ENCODE measurements at places on chromosomes 3 and 15.
A peak's percentile ranks its signal among the peaks of the same experiment; 100 is the strongest.

- DNase-seq, result no peak
Measured at GRCh38 chr3:40249168-40249567, 60.3 kb upstream of the EIF1B start.

DNA sequence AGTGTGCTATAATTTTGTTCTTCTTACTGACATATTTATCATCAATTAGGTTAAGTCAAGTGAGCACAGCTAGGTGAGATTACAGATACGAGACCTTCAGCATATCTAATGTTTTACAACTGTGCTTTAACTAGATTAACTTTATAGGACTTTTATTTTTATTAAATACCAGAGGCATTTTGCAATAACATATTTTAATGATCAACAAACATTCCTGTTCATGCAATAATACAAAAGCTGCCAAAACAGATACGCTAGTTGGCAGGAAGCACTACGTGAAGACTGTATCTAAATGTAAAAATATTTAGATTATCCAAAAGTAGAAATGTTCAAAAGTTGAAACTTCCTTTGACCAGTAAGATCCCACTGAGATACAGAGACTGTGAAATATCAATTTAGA is 139.1 kb downstream of the CBLB start:
- no peak for DNase-seq

- no peak for DNase-seq
Measured at GRCh38 chr3:65577843-65578430, 460.8 kb downstream of the MAGI1 start.

DNA sequence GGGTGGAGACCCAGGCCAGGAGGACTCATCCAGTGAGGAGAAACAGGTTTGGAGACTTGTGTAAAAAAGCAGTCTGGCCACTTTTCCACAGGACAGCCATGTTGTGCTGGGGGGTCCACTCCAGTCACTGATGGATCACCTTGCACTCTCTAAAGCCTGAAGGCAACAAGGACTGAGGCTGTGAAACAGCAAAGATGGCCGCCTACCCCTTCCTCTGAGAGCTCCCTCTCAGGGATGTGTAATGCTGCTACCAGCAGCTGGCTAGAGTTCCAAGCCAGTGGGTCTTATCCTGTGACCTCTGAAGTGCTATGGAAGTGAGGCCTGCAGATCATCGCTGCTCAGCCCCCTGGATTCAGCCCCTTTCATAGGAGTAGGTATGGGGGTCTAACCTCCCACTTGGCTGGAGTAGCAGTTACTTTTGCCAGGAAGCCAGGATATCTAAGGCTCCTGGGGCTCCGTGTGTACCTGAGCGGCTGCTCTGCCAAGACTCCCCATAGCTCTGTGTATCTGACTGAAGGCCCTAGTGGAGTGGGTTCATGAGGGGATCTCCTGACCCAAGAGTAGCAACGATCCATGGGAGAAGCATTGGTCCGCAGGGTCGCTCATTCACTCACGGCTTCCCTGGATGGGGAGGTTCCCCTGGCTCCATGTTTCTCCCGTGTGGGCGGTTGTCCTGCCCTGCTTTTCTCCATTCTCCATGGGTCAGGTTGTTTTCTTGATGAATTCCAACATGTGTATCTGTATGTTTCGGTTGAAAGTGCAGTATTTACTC is 69.9 kb upstream of the TNFSF10 start:
- DNase-seq, result no peak

DNA sequence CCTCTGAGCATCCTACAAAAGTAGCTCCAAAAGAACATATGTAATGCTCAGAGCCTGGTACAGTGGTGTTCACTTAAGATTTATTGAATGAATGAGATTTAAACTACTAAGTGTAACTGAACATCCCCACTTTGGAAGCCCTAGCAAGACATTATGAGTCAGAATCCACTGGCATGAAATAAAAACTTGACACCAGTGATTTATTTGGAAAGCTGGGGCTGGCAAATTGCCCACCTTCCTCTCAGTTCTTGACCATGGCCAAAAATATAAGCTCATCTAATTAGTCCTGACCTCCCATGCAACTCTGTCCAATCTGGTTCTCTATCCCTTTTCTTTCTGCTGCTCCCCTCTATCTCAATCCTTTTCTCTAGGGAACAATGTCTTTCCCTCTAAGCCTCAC is 418.0 kb downstream of the PLCL2 start:
- no peak for DNase-seq

- no peak for DNase-seq
Measured at GRCh38 chr15:84725001-84725491, 9.1 kb upstream of the SEC11A start.

- DNase-seq, result no peak
Measured at GRCh38 chr15:87707566-87708130, 548.9 kb downstream of the NTRK3 start.

GRCh38 chr15:68782589-68783161 is 38.0 kb downstream of the ANP32A start:
- DNase-seq, result no peak

DNA sequence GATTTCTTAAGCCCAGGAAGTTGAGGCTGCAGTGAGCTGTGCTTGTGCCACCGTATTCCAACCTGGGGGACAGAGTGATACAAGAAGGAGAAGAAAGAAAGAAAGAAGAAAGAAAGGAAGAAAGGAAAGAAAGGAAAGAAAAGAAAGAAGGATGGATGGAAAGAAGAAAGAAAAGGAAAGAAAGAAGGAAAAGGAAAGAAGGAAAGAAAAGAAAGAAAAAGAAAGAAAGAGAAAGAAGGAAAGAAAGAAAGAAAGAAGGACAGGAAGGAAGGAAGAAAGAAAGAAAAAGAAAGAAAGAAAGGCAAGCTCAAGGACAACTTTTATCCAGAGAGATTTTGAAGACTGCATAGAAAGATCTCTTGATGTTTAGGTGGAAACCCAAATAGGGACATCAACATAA is 120.7 kb downstream of the GMNC start:
- no peak for DNase-seq

GRCh38 chr15:40785164-40785563 is 15.4 kb downstream of the C15orf62 start:
- DNase-seq, result no peak

DNA sequence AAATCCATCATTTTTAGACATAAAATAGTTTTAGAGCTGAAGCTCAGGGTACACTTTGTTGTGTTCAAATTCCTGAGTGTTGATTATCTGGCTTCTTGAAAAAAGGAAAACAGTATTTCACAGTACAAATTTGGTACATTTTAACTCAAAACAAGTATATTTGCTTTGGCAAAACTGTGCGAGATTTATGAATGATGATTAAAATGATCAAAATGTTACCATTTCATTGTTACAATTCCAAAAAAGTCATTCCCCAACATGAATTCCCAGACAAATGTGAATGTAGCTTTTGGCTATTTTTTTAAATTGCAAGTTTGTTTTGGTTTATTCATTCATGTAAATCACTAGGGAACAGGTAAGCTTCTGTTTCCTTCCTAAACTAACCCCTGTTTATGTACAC is 347.4 kb upstream of the DCBLD2 start:
- no peak for DNase-seq

- DNase-seq, result no peak
Measured at GRCh38 chr15:85625166-85625830, 169.4 kb downstream of the KLHL25 start.

GRCh38 chr3:192907784-192908183 is 9.9 kb downstream of the MB21D2 start:
- no peak for DNase-seq

- DNase-seq, result no peak
Measured at GRCh38 chr3:141127344-141128125, 76.4 kb downstream of the SPSB4 start.

- no peak for DNase-seq
Measured at GRCh38 chr3:152817400-152817799, 17.5 kb upstream of the P2RY1 start.

DNA sequence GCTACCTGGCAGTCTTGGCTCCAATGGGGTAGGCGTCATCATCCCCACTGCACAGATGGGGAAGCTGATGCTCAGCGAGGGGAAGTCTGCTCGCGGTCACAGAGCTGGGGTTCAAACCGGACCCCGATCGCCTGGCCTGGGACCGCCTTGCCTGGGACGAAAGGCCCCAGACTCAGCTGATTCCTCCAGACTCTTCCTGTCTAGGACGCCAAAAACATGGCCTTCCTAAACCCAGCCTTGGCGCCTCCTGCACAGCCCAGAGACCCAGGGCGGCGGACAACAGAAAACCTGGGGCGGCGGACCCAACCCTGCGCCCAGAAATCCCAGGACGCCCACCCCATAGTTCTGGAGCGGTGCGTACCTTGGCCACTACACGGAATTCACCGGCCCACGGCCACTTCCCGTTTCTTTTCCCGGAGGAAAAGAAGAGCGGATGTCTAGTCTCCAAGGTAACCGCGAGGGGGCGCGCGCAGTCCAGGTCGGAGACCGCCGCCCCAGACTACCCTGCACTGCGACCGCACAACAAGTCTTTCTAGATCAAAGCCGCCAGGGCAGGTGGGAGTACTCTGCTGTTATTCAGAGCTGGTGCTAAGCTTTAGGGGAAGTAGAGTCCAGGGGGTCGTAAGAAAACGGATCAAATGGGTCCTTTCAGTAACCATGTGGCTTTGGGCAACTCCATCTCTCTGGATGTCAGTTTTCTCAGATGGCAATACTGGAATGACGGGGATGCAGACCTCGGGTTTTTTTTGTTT is 4.9 kb upstream of the IL17RD start:
- peak; percentile 51 for DNase-seq

- DNase-seq, result no peak
Measured at GRCh38 chr3:150874666-150875219, 30.5 kb downstream of the MINDY4B start.

DNA sequence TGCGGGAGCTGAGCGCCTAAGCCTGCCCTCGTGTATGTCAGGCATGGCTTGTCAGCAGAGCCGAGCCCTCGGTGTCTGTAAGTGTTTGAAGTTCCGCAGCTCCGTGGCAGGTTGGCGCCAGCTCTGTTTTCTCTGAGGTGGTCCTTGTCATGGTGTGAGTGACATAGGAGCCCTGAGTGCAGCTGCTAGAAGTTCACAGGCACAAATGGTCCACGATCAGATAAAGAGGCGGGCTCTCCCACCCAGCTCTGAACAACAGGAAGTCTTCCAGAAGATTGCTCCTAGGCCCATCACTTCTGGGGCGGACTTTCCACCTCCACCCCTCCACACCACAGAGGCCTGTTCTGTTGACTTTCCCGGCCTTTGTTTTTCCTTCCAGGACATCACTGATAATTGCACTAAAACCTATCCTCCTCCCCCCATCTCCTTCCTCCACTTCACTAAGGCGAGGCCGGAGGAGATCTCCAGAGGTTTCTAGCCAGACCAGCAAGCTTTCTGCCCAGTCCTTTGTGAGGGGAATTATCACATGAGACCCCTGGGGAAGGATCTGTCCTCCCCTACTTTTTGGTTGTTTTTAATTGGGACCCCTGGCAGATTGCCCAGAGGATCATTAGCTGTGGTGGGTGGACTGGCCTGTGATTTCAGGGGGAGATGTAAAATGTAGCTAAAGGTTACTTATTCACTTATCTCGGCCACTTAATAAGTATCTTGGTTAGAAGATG is 19.9 kb downstream of the ITPR1 start:
- DNase-seq, result no peak

- DNase-seq, result no peak
Measured at GRCh38 chr3:21526461-21526860, 224.5 kb downstream of the ZNF385D start.

DNA sequence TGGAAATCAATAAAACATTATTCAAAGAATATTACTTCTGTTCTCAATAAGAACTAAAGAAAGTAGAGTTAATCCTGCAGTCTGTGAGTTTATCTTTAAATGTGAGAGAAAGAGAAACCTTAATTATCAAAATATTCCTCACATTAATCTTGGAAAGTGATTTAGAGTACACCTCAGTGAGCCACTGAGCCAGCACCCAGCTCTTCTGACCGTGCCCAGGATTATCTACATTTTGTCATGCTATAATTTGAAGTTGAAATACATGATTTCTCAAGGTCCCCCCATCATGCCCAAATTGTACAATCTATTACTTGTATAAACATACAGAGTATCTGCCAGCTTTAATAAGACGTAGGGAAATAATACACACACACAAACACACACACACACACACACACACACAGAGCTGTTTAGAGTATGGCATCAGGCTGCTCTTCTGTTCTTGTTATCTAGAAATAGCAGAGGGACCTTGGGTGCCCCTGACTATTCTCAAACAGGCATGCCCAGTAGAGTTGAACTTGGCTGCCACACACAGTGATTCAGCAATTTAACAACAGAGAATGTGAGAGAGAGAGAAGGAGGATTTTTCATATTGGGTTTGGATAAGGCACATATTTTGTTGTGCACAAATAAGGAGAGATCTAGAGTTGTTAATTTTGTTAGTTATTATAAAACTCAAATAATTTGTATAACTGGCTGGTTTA is 74.4 kb downstream of the P2RY1 start:
- DNase-seq, result no peak

GRCh38 chr15:90836296-90836871 is 32.0 kb upstream of the FURIN start:
- no peak for DNase-seq

GRCh38 chr15:48681353-48681752 is 35.8 kb upstream of the FBN1 start:
- no peak for DNase-seq

GRCh38 chr3:117786349-117786748 is 1076.8 kb downstream of the TUSC7 start:
- no peak for DNase-seq

DNA sequence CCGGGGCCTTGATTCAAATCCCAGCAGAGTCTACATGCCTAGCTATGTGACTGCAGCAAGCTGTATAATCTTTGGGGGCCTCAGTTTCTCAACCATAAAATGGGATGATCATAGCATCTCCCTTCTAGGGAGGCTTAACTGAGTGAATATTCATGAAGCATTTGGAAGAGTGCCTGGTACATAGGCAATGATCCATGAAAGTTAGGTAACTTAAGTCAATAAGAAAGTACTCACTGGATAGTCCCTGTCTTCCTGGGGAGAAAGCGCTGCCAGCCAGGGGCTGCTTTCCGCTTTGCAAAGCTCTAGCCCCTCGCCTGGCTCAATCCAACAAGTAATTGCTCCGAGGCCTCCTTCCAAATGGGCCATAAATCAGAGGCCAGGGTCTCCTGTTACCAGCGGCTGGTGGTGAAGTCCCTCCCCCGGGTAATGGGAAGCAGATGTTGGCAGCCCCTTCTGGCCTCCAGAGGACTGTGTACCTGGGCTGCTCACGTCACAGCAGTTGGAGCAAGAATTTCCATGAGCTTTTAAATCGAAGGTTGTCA is 521.9 kb upstream of the PROK2 start:
- no peak for DNase-seq

GRCh38 chr3:195045481-195046210 is 225.3 kb downstream of the XXYLT1 start:
- no peak for DNase-seq

DNA sequence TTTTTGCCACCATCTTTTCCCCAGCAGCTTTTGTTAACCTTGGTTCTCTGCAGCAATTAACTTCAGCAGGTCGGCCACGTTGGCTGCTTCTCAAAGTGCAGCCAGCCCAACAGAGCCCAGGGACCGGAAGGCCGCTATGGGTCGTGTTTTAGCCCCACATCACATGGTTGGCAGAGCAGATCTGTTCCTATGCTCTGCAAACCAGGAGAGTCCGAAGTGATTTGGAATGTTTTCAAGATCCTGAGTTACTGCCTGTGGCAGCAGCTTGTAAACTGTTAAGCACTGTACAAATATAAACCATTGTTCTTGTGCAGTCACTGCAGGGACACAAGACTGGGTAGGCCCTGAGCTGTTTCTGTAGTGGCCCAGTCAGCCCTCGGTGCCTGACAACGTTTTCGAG is 69.6 kb upstream of the MYZAP start:
- DNase-seq, result no peak

Data from activated T-cell treated with anti-CD3 and anti-CD28 coated beads for 1 hour (primary cell).